NCI-H345 (cell line): ENCODE measurements at places on chromosomes 6 and 20.

DNA sequence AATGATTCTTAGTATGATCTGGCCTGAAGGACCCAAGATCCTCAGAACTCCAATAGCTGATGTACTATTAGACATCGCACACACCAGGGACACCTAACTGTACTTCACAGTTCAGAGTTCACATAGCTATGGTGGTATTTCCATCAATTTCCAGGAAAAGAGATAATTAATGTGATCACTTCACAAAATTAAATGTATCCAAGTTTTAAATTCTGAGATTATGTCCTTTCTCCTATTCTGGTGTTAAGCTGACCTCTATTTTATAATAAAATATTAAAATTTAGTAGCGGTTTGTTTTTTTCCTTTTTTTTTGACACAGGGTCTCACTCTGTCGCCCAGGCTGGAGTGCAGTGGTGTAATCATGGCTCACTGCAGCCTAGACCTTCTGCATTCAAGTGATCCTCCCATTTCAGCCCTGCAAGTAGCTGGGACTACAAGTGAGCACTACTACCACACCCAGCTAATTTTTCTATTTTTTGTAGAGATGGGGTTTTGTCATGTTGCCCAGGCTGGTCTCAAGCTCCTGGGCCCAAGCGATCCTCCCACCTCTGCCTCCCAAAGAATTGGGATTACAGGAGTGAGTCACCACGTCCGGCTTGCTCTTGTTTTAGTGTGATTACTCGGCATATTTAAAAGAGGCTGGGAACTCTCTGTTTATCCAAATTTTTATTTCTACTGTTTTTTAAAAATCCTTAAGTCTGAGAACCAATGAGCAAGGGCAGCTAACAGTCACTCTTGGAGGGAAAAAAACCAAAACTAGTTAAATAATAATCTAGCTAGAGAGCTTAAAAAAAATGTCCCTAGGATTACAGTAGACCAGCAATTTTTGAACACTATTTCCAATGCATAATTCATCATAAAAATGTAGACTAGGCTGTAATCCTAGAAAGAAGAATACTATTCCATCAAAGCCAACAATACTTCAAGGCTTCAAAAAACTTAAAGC is 16.0 kb downstream of the KIF13A start:
- DNase-seq, result no peak

GRCh38 chr6:79668381-79668780 is 37.3 kb downstream of the SH3BGRL2 start:
- DNase-seq, result no peak

GRCh38 chr6:26459023-26459810 is 1.5 kb downstream of the BTN2A1 start:
- DNase-seq, result no peak

DNA sequence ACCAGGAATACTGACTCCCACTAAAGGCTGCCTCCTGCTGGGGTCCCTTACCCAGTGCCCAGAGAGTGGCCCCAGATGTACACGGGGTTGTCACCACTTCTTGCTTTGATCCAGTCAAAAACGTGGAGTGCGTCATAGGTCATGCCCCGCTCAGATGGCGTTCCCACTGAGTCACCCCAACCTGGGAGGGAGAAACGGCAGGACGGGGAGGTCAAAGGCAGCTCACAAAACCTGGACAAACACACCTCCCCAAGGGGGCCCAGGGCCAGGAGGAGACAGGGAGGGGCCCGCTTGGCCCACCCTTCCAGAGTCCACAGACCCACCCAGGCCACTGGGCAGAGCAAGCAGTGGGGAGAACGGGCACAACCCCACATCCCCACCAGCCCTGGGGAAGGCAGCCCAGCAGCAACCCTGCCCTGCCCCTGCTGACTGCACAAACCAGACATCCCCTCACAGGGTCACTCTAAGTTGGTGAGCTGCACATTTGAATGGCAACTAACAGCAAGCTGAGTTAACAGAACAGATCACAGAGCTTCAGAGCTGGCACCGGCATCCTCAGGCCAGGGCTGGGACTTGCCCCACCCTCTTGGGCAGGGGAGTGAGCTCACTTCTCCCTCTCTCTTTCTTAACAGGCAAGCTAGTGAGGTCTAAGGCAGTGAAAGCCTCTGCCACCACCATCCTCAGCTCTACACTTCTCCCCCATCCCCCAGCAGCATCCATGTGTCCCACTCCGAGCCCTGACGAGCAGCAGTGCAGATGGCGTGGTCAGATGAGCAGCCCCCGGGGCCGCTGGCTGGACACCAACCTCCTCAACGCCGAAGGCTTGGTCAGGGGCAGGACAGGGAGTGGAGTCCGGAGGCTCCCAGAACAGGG is 61.7 kb downstream of the PYGB start:
- no peak for DNase-seq

DNA sequence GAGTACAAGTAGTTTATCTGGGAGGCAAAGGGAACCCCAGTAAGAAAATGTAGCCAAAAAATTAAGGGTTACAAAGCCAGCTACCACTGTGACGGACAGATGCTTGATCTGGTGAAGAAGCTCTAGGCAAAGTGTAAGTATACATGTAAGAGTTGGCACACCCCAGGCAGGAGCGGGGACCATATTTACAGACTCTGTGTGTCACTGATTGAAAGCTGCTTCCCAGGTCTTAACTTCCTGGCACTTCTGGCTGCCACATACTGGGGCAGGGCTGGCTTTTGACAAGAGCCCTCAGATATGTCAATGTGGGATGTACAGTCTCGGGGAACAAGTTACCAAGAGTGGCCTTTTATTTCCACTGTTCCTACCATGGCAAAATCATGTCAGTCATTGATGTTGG is 48.0 kb upstream of the BCLAF1 start:
- DNase-seq, result no peak

- DNase-seq, result no peak
Observed at GRCh38 chr6:87197547-87197946, 42.2 kb downstream of the ZNF292 start.

- no peak for DNase-seq
Observed at GRCh38 chr6:13001927-13002326, 285.4 kb downstream of the PHACTR1 start.

GRCh38 chr6:166591026-166591425 is 4.5 kb upstream of the RAMACL start:
- DNase-seq, result no peak

DNA sequence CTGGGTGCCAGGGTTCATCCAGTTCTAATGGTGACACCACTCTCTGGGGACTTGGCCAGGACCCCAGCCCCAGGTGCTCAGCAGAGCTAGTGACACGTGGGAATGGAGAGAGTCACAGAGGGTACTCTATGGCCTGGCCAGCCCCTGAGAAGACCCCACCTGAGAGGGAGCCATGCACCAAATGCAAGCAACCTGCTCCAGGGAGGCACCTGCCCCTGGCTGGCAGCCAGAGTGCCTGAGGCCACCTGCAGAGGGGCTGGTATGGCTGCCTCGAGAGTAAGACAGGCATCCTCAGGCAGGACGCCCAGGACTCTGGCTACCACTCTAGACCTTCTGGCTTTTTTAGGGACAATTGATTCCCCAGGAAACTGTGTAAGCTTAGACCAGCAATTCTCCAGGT is 38.6 kb upstream of the CST7 start:
- peak; percentile 84 for DNase-seq

- no peak for DNase-seq
Observed at GRCh38 chr6:150391414-150391813, 22.6 kb downstream of the IYD start.

- no peak for DNase-seq
Observed at GRCh38 chr6:152368751-152369624, 268.2 kb downstream of the SYNE1 start.

DNA sequence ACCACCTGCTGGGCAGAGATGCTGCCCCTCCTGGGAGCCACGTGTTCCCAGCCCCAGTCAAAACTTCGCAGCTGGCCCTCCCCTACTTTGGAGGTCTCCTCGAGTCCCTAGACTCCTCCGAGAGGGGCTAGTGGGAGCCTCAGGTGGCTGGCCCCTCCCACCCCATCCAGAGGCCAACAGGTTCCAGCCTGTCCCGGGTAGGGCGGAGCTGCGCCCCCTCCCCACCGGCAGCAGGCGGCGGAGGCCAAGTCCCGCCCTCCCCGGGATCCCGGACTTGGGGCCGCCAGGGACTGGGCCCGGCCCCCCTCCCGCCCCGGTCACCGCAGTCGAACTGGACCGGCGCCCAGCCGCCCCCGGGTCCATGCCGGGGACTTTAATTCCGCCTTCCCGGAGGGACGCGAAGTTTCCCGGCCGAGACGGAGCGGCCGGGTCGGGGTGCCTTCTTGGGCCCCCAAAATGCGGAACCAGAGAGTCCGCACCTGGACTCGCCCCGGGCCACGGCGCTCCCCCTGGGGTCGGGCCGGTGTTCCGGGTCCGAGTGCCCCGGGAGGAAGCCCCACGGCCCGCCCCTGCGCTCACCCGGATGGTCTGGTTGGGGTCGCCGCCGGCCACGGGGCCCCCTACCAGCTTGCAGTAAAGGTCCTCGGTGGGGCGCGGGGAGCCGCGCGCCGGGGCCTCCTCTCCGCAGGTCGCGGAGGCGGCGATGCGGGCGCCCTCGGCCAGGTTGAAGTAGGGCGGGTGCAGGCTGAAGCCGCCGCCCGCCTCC is 559 bp downstream of the LAMA5 start:
- DNase-seq, result peak; percentile 85

DNA sequence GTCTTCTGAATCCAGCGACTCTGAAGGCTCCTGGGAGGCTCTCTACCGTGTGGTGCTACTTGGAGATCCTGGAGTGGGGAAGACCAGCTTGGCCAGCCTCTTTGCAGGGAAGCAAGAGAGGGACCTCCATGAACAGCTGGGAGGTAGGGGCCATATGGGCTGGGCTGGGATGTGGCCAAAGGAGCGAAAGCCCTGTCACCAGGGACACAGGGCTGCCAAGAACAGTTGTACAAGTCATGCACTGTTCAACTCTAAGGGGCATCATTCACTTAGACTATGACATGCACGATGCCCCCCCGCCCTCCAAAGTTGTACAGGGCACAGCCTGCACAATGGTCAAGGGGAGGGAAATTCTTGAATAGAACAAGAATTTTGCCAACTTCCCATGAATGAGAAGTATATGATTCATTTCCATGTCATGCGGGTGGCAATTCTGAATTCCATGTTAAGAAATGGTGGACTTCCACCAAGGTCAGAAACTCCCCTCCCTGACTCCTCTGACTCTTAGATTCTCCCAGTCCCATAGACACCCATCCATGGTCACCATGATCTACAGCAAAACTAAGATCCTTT is 1.6 kb downstream of the REM1 start:
- no peak for DNase-seq

- no peak for DNase-seq
Observed at GRCh38 chr6:88455317-88455716, 289.2 kb upstream of the CNR1 start.

DNA sequence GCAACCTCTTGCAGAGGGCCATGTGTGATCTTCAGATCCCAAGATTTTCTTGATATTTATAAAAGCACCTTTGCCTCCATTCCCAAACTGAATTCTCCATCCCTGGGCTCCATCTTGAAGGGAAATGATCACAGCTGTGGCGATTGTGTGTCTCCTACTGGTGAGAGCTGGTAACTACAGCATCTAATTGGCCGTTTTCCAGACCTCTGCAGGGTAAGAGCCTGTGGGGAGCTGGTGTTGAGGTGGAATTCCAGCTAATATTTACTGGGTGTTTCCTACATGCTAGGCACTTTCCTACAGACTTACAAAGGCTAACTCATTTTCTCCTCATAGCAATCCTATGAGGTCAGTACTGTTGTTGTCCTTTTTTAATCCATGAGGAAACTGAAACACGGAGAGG is 59.2 kb upstream of the FNDC1 start:
- DNase-seq, result peak; percentile 9

- DNase-seq, result no peak
Observed at GRCh38 chr6:112015725-112016124, 38.2 kb upstream of the CCN6 start.

DNA sequence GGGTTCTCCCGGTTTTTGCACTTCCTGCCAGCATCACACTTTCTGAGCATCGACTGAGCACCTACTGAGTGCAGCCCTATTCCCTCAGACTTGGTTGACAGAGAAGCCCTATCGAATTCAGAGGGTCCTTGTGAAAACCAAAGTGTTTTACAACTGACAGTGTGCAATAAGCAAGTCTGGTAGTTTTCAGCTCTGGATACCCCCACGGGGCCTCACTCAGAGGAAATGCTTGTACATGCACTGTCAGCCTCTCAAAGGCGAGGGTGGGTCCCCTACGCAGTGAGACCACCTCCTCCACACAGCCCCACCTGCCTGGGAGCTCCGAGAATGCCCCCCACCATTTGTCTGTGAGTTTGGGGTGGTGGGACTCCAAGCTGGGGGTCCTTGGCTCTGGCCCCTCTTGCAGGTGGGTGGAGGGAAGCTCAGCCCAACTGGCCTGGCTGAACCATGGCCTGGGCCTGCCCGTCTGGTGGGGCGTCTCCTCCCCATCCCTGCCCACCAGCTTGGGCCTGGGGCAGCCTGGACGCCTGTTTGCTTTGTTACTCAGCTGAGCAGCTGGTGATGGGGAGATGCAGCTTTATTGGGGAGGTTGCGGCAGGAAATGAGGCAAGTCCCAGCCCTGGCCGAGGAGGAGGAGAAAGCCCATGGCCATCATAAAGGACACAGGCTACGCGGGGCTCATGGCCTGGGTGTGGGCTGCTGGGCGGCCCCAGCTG is 1.7 kb downstream of the SPDEF start:
- no peak for DNase-seq
